T-helper 17 cell (primary cell): ENCODE measurements at places on chromosomes 5 and 9. TPM values are rescaled to one million over a fixed set of nuclear protein-coding genes. Genes with fewer than 3 reads are reported as not detected.

DNA sequence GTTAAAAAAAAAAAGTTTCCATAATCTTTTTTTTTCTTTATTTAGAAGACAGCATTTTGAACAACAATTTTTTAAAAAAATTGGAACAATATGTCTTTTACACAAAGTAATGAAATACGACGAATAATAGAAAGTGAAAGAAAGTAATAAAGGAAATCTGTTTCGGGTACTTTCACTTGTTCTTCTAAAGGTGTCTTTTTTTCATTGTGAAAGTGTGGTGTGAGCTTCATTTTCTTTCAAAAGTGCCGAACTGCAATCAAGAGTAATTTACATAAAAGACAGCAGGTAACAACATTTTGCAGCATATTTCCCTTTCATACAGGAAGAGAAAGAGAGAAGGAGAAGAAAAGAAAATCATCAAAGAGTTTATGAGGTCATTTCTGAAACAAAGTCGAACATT, 159.7 kb upstream of the CDH12 start:
- H3K27me3 ChIP-seq = no peaks in the 10 kb centered on the region
- no peaks in the 10 kb centered on the region for H3K4me1 ChIP-seq
- H3K27ac ChIP-seq = no peak overlapping the region
- no peak for DNase-seq

The RASGRF2 gene
- 32.3 TPM for total RNA-seq

The AK8 gene
- total RNA-seq = not detected

The HAUS6 gene
- 13.6 TPM for total RNA-seq

GRCh38 chr5:77177576-77177975, 32.9 kb upstream of the PDE8B start:
- H3K4me1 ChIP-seq = peaks cover 2% of the 10 kb centered on the region
- H3K36me3 ChIP-seq = peaks cover 2% of the 10 kb centered on the region
- peaks cover 32% of the 10 kb centered on the region for H3K27me3 ChIP-seq
- DNase-seq = no peak

DNA sequence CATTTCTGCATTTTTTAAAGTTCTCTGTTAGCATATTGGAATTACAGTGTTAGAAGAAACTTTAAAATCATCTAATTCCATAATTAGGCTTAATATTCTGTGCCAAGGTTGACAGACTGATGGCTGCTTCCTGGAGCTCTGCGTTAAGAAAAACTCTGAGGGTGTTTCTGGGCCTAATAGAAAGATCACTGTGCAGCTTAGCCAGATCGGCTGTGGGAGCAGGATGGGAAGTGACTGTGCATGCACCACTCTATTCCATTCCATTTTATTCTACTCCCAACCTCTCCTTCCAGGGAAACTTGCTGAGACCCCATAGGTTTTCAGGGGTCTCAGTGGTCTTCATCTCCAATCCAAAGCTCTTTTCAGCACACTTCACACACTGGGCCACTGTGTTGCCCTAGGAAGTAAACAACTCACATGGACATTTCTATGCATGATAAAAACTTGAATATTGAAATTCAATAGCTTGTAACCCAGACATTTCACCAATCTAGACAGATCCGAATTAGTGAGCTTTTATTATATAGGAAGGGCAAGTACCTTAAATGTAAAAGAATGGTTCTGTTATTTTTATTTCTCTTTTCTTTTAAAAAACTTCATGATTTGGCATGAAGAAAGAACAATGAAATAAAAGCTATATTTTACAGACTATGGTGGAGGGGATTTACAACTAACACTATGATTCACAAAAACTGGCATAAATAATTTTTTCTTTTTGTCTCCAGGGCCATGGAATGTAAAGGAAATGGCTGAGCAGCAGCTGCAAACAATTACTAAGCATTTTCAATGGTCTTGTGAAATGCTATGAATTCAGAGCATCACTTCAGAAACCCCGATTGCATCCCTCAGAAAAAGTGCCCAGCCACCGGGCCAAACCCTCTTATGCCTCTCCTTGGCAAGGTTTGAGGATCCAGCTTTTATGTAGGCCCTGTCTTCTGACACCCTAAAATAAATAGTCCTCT, 51.4 kb upstream of the DAB2 start:
- H3K36me3 ChIP-seq = peaks cover 2% of the 10 kb centered on the region
- peaks cover 34% of the 10 kb centered on the region for H3K27me3 ChIP-seq
- no peak for DNase-seq
- no peak overlapping the region for H3K27ac ChIP-seq
- H3K4me1 ChIP-seq = peaks cover 3% of the 10 kb centered on the region

- H3K27me3 ChIP-seq = no peaks in the 10 kb centered on the region
- no peak overlapping the region for H3K4me3 ChIP-seq
- no peak for DNase-seq
- H3K36me3 ChIP-seq = no peaks in the 10 kb centered on the region
- no peak overlapping the region for H3K27ac ChIP-seq
Observed at GRCh38 chr9:116901260-116901659, 214.2 kb downstream of the TRIM32 start.

- no peak overlapping the region for H3K4me3 ChIP-seq
- peaks cover under 1% of the 10 kb centered on the region for H3K4me1 ChIP-seq
- H3K27ac ChIP-seq = no peak overlapping the region
- peaks cover 2% of the 10 kb centered on the region for H3K36me3 ChIP-seq
- no peaks in the 10 kb centered on the region for H3K27me3 ChIP-seq
Observed at GRCh38 chr9:72564479-72565281, 43.3 kb downstream of the TMC1 start.

- DNase-seq = no peak
- no peaks in the 10 kb centered on the region for H3K27me3 ChIP-seq
- no peak overlapping the region for H3K27ac ChIP-seq
- no peak overlapping the region for H3K4me3 ChIP-seq
- H3K36me3 ChIP-seq = no peaks in the 10 kb centered on the region
Observed at GRCh38 chr5:26487553-26487952, 550.8 kb downstream of the CDH9 start.

The OMD gene
- not detected for total RNA-seq

- H3K4me3 ChIP-seq = no peak overlapping the region
- H3K36me3 ChIP-seq = peaks cover 5% of the 10 kb centered on the region
- peak; percentile 52 for DNase-seq
- no peak overlapping the region for H3K27ac ChIP-seq
- H3K4me1 ChIP-seq = peaks cover 12% of the 10 kb centered on the region
Observed at GRCh38 chr9:38088006-38088925, 19.2 kb upstream of the SHB start.

The SPINK13 gene
- not detected for total RNA-seq

- H3K4me1 ChIP-seq = peaks cover 13% of the 10 kb centered on the region
- H3K4me3 ChIP-seq = peak overlapping the region; percentile 87
- H3K36me3 ChIP-seq = peaks cover 2% of the 10 kb centered on the region
- H3K27ac ChIP-seq = no peak overlapping the region
- peak; percentile 91 for DNase-seq
Observed at GRCh38 chr9:136799854-136800657, 3.9 kb downstream of the CCDC183 start.

GRCh38 chr5:113005454-113005853, 28.9 kb downstream of the DCP2 start:
- H3K27ac ChIP-seq = peak overlapping the region; percentile 16
- H3K4me1 ChIP-seq = peaks cover 5% of the 10 kb centered on the region
- no peaks in the 10 kb centered on the region for H3K27me3 ChIP-seq
- no peak overlapping the region for H3K4me3 ChIP-seq
- H3K36me3 ChIP-seq = peaks cover 3% of the 10 kb centered on the region

GRCh38 chr9:88781628-88782391, 209.5 kb upstream of the S1PR3 start:
- H3K27me3 ChIP-seq = peaks cover 51% of the 10 kb centered on the region
- DNase-seq = no peak
- H3K36me3 ChIP-seq = no peaks in the 10 kb centered on the region
- peaks cover 2% of the 10 kb centered on the region for H3K4me1 ChIP-seq
- H3K27ac ChIP-seq = no peak overlapping the region
- H3K4me3 ChIP-seq = no peak overlapping the region

DNA sequence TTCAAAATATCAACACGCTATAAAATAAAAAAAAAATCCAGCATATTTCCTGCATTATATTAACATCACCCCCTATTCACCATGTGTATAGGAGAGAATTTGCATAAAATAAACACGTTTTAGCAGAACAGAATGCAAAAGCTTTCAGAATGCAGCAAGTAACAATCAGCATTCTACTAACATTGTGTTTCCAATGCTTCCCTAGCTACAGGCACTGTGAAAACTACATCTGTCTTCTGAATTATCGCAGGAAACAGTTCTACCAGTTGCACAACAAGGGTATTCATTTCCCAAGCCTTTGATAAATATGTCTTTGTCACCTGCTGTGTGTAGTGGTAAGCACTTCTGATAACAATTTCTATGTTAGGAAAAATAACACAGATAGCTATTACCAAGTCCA, 1015.8 kb downstream of the CDH18 start:
- DNase-seq = no peak
- no peak overlapping the region for H3K27ac ChIP-seq
- H3K4me3 ChIP-seq = no peak overlapping the region
- no peaks in the 10 kb centered on the region for H3K4me1 ChIP-seq

- no peak for DNase-seq
- no peaks in the 10 kb centered on the region for H3K36me3 ChIP-seq
- H3K27ac ChIP-seq = no peak overlapping the region
- H3K4me1 ChIP-seq = no peaks in the 10 kb centered on the region
- H3K27me3 ChIP-seq = peaks cover 47% of the 10 kb centered on the region
Observed at GRCh38 chr5:133884569-133885311, 83.7 kb downstream of the C5orf15 start.

DNA sequence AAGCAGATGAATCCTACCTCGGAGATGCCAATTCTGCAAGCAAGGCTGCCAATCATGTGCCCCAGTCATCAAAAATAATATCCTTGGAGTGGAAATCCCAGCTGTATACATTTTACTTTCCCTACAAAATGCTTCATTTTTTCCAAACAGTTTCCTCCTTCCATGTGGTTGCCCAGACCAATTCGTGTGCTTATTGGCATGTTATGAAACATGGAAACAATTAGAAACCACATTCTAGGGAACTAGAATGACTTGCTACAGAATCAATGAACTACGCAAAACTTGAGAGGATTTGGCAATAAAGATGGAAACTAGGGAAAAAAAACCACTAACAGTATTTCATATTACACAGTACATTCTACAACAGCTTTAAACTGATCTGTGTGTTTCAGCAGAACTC, 584.5 kb upstream of the DMAC1 start:
- no peaks in the 10 kb centered on the region for H3K4me1 ChIP-seq
- H3K4me3 ChIP-seq = no peak overlapping the region
- no peak for DNase-seq
- H3K27me3 ChIP-seq = no peaks in the 10 kb centered on the region
- H3K36me3 ChIP-seq = no peaks in the 10 kb centered on the region
- no peak overlapping the region for H3K27ac ChIP-seq

The C5orf52 gene
- not detected for total RNA-seq

DNA sequence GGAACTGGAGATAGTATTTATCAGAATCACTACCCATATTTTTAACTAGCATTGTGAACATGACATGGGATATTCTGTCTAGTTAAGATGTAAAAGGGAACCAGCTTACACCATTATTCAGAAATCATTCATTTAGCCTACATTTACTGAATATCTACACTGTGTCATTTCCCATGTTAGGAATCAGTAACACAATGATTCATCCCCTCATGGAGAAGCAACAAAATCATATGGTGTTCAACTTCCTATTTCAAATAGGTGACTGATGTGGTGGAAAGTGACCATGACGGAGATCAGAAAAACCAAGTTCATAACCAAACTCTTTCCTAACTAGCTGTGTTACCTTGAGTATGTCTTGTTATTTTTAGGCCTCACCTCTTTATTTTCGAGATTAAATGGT, 550.0 kb upstream of the TUSC1 start:
- no peaks in the 10 kb centered on the region for H3K4me1 ChIP-seq
- H3K27ac ChIP-seq = no peak overlapping the region
- no peaks in the 10 kb centered on the region for H3K27me3 ChIP-seq
- DNase-seq = no peak
- H3K36me3 ChIP-seq = no peaks in the 10 kb centered on the region

- H3K4me3 ChIP-seq = peak overlapping the region; percentile 97
- peaks cover 3% of the 10 kb centered on the region for H3K36me3 ChIP-seq
- H3K4me1 ChIP-seq = peaks cover 51% of the 10 kb centered on the region
- DNase-seq = no peak
Observed at GRCh38 chr9:78029551-78030295, 1.9 kb downstream of the GNAQ start.

The PCDHGB3 gene
- 0.13 TPM for total RNA-seq

DNA sequence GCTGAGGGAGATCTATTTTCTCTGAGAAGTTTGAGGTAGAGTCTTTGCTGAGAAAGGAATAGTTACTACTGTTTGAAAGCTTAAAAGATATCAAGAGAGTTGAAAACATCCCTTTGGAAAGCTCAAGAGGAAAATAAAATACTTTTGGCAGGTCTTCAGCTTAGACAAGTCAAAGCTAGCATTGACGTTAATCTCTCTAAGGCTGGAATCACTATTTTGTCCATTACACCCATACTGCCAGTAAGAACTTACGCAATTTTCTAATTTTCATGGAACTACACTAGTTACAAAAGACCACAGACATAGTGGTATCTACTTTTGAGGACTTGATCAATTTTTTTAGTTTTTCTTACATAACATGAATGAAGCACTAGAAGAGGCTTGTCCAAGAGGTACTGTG, 494.9 kb downstream of the PSAT1 start:
- no peaks in the 10 kb centered on the region for H3K4me1 ChIP-seq
- DNase-seq = no peak
- no peaks in the 10 kb centered on the region for H3K36me3 ChIP-seq

DNA sequence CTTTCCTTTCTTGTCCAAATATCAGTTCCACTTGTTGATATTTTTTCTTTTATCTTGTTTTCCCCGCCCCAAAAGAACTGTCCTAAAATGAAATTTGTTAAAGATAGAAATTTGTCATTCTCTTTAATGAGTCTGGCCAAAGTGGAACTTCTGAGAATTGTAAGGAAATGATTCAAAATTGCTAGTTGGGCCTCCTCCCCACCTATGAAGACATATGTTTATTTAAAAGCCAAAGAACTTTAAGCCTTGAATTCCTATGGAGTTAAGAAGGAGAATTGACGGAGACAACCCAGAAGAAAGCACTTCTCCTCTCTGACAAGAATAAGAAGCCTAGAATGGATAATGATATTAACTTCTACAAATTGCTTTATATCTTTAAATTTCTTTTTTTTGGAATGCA, 59.1 kb upstream of the ALDH1A1 start:
- no peak for DNase-seq
- peaks cover 4% of the 10 kb centered on the region for H3K36me3 ChIP-seq
- peaks cover 50% of the 10 kb centered on the region for H3K27me3 ChIP-seq
- no peaks in the 10 kb centered on the region for H3K4me1 ChIP-seq
- H3K4me3 ChIP-seq = no peak overlapping the region

The REXO4 gene
- 23.4 TPM for total RNA-seq

DNA sequence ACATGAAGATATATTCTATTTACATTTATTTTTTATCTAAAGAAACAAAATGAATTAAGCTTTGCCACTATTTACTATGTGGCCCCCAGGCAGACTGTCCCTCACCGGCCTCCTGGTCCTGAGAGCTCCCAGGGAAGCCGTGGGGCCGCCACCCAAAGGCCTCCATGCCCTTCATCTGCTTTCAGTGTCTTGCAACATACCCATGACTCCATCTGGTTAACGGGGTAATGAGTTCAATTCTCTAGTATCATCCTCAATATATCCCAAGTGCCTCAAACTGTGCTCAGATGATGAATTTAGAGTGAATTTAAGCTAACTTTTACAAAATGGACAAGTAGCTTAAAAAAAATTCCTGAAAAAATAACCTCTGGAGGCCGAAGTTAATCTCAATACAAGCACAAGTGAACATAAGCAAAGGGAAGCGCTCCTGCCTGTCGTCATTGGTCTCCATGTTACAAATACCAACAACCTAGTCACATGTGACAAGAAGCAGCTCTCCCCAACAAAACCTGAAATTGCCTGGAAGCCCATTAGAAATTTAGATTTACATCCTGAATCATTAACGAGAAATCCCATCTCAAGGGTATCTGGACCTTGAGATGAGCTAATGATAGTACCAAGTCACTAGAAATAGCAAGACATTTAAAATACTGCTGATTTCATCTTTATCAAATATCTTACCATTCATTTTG, 26.1 kb downstream of the DAP start:
- peaks cover 10% of the 10 kb centered on the region for H3K36me3 ChIP-seq
- DNase-seq = no peak
